ENCODE measurements at places on chromosomes 6 and 20.

DNA sequence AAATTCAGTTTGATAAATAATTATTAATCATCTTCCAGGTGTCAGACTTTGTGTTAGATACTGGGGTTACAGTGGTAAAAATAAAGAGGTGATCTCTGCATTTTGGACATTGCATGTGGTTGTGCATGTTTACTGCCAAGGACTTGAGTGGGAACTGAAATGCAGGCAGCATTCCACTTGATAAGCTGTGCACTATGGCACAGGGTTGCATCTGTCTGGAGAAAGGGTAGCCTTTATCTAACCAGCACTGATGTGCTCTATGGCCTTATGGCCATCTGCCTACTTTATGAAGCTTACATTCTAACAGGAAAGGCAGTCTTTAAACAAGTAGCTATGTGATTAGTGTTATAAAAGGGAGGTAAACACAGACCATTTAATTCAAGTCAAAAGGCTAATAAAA lies 53.0 kb upstream of the MLIP start:
- DNase-seq, result no peak

DNA sequence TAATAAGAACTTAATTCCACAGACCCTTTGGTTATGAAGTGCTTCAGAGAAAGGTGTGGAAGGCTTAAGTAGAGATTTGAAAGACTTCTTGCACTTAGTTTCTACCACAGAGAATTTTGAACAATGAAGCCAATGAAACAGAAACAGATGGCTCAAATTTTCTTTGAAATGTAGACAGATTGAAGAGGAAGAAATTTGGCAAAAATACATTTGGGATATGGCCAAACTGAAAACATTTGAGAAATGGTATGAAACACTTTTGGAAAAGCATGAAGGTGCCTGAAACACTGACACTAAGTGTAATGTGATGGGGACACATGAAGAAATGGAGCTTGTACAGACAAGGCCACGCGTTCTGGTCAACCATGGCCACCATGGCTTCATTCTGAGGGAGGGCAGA lies 272.4 kb upstream of the EXOC2 start:
- no peak for DNase-seq

DNA sequence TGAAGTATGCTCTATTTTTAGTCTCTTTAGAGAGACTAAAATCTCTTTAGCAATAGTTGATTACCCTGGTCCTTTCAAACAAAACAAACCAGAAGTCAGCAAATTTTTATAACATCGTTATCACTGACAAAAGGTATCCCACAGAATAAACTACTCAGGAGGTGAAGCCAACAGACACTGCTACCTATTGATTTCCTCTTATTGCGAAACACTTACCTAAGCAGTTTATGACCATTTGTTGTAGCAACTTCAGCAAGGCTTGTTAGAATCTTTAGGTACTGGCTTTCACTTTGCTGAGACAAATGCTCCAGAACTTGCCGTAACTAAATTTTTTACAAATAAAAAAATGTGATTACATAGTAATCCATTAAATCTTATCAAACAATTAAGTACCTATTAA lies 64.4 kb downstream of the HACE1 start:
- no peak for DNase-seq

- no peak for DNase-seq
Observed at GRCh38 chr6:116695401-116695800, 14.4 kb downstream of the KPNA5 start.

GRCh38 chr6:1802491-1803395 lies 193.0 kb downstream of the FOXC1 start:
- no peak for DNase-seq

GRCh38 chr6:104320896-104321295 lies 538.8 kb downstream of the HACE1 start:
- DNase-seq, result no peak

GRCh38 chr20:50110141-50111047 lies 2.6 kb downstream of the UBE2V1 start:
- DNase-seq, result peak; percentile 33

GRCh38 chr6:169212436-169212835 lies 41.2 kb downstream of the THBS2 start:
- DNase-seq, result no peak

- DNase-seq, result no peak
Observed at GRCh38 chr20:47785311-47785853, at the start of gene SULF2. Gene SULF2 (minus strand): TSS chr20:47785481. CDS start chr20:47757363, 28,118 bp downstream.

DNA sequence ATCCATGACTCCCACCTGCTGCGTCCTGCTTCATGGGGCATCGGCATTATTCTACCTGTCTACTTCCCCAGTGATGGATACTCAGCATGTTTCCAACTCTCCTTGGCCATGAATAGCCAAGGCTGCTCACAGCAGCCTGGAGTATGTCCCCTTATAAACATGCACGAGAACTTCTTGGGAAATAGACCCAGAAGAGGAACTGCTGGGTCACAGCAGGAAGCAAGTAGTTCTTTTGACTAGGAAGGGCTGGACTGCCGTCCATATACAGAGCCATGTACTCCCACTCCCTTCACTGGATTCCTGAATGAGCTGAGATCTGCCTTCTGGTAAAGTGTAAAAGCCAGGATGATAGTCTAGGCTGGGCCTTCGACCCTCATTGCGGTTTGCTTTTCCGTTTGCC lies 106.3 kb upstream of the KCNK16 start:
- DNase-seq, result no peak

GRCh38 chr20:10739566-10739965 lies 65.8 kb upstream of the JAG1 start:
- no peak for DNase-seq

DNA sequence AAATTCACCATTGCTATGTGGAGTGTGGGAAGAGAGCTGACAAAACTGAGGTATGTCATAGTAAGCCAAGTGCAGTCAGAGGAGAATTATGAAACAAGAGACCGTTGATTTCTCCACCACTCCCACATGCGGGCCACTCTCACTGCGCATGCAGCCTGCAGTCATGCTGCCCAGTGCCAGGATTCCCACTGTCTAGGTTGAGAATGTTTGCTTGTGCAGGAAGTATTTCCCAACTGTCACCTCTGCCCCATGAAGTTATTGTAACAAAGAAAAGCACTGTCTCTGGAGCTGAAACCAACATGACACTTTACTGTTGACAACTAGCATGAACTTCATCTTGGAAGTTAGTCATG lies 18.7 kb upstream of the SFT2D1 start:
- DNase-seq, result peak; percentile 68

DNA sequence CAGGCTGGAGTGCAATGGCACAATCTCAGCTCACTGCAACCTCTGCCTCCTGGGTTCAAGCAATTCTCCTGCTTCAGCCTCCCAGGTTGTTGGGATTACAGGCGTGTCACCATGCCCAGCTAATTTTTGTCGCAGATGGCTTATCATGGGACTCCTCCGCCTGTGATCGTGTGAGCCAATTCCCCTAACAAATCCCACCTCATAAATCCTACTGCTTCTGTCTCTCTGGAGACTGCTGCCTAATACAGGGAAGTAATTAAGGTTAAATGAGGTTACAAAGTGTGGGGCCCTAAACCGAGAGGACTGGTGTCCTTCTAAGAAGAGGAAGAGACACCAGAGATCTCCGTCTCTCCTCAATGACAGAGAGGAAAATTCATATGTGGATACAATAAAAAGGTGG lies 52.0 kb downstream of the TRPC4AP start:
- DNase-seq, result no peak

- no peak for DNase-seq
Observed at GRCh38 chr6:43740321-43740960, 29.6 kb upstream of the VEGFA start.

DNA sequence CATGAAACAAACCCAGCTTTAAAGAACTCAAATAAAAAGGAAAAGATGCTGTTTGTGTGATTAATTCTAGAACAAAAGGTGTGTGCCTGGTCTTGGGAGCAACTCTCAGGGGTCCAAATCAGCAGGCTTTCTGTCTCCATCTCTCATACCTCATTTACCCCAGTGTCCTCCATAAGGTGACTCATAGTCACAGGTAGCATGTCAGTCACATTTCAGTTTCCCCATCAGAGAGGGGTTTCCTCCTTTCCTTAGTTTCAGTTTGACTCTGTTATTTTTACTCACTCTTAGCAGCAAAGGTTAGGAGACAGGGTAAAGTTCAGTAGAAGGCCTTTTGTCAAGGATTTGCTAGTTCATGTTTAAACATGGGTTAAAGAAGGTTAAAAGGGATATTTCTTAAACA lies 46.2 kb downstream of the OGFRL1 start:
- no peak for DNase-seq

DNA sequence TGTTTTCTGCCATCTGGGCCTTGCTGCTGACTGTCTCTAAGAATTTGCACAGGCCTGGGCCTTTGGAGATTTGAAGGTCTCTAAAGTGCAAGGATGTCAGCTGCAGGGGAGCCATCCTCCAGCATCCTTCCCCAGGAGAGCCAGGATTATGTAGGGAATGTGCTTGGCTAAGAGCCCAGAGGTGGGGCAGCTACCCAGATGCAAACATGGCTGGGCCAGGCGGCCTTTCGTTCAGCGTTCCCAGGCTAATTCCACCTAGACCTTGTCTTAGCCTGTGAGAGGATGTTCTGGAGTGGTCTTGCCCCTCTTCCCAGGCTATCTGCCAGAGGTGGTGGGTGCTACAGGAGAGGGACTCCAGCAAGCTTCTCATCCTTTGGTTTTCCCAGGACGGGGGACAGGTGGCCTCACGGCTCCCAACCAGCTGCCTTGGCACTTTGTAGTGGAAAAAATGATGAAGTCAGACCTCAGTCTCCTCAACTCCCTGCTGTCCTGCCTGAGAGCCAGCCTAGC lies 7.7 kb upstream of the PTGIS start:
- peak; percentile 53 for DNase-seq

- DNase-seq, result peak; percentile 98
Observed at GRCh38 chr6:27814665-27815424, 97.4 kb downstream of the OR2B2 start.

GRCh38 chr6:139308286-139308916 lies 16.6 kb upstream of the TXLNB start:
- DNase-seq, result peak; percentile 27

DNA sequence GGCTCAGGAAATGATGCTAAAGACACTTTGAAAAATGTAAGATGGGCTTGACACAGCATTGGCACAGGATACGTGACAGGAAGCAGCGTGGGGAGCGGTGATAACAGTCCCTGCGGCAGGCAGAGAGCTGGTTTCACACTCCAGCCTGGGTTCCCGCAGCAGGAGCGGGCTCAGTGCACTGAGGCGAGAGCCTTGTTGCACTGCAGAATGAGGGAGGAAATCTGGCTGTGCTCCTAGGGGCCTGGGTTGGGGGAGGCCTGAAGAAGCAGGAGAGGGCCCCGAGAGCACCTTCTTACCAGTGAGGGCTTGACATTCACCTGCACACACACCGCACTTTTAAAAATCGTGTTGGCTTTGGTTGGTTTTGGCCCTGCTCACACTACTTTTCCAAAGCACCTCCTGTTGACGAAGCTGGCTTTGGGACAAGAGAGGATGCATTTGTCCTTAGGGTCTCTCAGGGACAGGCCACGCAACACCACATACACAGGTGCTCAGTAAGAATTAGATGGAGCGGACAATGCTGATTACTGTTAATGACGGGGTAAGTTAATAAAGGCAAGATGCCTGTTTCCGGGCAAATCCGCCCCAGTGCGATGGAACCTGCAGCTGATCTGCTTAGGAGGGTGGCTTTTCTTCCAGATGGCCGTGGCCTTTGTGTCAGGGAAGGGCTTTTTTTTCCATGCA lies 49.4 kb upstream of the ARMC2 start:
- DNase-seq, result no peak

DNA sequence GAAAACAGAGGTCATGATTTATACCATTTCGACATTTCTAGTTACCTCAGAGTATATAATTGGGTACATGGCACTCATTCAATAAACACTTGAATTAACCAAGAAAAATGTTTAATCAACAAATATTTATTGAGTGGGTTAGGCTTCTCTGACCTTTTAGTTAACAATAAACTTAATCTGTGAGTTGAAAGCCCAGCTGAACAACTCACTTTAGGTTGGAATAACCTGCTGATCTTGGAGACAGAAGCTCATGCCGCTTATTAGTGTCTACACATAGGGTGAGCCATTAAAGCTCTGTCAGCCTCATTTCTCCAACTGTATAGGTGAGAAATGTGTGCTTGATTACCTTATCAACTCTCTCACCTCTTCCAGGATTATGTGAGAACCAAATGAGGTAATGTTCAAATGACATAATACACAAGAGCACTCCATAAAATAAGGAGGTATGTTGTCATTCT lies 98.2 kb upstream of the DTNBP1 start:
- DNase-seq, result no peak

DNA sequence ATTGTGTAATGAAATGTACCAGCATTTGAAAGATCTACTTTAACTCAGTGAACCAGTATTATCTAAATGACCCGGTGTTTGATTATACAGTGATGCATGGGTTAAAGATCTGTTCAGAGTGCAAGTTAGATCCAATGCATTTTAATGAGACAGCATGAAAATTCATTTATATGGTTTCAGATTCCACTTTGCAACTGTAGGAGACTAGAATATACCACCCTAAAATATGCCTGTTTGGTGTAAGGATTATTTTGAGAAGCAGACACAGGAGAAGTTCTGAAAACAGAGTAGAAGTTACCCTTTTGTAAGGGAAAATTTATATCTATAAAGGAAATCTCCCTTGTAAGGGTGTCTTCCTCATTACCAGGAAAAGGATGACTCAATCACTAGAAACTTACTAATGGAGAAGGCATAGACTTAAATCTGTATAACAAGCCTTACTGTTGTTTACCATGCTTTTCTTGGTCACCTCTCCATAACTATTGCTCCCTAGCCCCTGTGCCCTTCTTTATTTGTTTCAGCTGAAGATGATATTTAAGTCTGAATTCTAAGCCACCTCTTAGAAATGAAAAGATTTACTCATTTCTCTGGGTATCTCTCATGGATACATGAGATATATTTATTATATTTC lies 105.4 kb downstream of the NCOA3 start:
- peak; percentile 47 for DNase-seq

GRCh38 chr6:162814426-162814973 lies 86.7 kb downstream of the PACRG start:
- DNase-seq, result no peak

DNA sequence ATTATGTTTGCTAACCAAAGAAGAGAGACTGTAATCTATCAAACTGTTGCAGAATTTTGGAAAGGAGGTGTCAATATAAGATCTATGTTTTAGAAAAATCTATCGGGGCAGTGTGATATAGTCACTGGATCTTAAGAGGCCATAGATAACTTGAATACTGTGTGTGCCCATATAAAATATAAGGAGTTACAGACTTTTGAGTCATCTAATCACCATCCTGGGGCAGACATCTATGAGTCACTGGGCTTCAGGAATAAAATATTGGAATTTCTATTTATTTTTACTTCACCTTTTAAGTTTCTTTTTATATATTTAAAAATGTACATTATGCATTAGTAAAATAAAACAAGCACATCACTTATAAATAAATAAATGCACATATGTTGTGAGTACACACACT lies 509.3 kb upstream of the MAN1A1 start:
- peak; percentile 45 for DNase-seq

- no peak for DNase-seq
Observed at GRCh38 chr6:121590916-121591315, 155.5 kb downstream of the GJA1 start.

- peak; percentile 92 for DNase-seq
Observed at GRCh38 chr6:4313044-4313686, 177.8 kb upstream of the ECI2 start.

GRCh38 chr20:53071833-53072232 lies 99.7 kb downstream of the TSHZ2 start:
- DNase-seq, result no peak

- DNase-seq, result no peak
Observed at GRCh38 chr6:150745896-150746295, 119.6 kb upstream of the MTHFD1L start.
